ENCODE measurements at places on chromosomes 4 and X.

DNA sequence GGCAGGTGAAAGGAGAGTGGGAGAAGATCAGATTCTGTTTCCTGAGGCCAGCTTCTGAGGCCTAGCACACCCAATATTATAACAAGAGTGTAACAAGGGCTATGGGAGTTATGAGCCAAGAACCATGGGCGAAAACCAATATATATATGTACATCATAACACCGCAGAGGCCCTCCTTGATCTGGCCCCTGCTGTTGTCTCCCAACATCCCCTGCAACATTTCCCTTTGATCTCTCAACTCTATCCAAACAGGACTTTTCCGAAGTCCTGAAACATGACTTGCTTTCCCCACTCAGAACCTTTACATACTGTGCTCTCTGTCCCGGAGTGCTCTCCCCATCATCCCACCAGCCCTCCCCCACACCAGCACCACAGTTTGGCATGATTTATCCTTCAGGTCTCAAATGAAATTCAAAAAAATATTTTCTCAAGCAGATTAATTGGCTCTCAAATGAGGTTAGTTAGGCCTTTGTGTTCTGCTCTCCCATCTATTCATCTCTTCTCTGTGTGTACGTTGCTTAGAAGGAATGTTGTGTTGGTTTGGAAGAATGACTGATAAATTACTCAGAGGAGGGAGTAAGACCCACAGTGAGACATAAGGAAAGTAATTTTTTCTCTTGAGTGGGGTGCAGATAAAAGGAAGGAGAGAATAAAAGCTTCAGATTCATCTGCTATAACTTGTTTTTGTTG, 58.1 kb upstream of the SMIM10 start:
- no peak for DNase-seq

GRCh38 chr4:147901916-147902315, 170.0 kb downstream of the ARHGAP10 start:
- DNase-seq, result no peak

DNA sequence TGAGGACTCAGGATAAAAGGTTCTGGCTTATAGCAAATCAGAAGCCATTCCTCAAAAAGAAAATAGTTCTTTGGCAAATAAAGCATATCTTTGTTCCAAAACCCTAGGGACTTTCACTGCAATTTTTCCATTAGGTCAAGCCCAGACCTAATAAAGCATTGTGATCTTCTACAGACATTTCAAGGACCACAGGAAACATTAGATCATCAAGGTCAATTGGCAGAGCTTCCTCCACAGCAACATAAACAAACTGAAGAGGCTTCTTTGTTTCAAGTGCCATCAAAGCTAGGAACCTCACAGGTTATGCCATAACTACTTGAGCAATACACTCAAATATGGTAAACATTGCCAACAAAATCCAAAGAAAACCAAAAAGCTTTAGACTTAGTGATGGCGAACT, 144.9 kb downstream of the ANXA5 start:
- DNase-seq, result no peak

DNA sequence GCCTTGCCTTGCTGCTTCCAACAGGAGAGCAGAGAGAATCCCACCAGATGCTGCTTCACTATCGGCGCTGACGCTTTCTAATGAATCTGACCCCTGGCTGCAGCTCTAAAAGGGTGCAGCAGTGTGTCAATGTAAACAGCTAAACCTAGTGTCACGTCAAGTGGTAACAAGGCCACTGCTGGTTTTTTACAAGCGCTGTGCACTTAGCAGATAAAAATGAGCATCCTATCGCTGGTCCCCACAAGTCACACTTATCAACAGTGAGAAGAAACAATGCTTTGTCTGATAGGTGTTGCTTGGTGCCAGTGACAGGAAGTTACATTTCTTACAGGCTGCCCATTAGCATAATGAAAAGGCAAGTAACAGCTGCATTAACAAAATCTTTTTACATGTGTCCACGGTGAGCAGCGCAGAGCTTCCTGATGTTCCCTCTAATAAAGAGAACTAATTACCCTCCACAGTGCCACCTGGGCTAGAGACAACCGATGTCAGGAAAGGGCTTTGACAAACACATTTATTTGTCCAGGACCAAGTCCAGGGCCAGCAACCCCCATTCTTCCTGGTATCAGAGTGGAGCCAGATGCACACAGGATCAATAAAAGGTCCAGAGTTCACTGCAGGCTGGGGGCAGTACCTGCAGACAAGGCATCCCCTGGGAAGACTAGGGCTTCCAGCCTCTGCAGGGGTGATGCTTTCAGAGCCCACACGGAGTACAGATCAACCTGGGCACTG, 176.0 kb downstream of the MGST2 start:
- peak; percentile 37 for DNase-seq

DNA sequence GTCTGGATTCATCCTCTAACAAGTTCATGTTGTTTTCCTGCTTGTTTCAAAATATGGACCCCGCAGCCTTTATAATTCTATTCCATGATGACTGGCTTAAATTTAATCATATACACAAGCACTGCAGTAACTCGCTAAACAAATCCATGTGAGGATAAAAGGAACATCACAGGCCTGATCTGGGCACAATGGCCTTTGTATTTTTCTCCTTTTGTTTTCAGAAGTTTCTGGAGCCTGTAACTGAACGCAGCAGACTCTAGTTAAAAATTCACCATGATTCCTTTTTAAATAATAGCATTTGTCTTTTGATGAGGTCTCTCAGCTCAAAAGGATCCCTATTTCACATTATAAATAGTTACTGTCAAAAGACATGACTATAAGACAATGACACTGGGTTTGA, 30.2 kb upstream of the TMEM184C start:
- no peak for DNase-seq

- DNase-seq, result no peak
These were observed 222.4 kb downstream of the SLIT2 start for GRCh38 chr4:20474119-20474518.

DNA sequence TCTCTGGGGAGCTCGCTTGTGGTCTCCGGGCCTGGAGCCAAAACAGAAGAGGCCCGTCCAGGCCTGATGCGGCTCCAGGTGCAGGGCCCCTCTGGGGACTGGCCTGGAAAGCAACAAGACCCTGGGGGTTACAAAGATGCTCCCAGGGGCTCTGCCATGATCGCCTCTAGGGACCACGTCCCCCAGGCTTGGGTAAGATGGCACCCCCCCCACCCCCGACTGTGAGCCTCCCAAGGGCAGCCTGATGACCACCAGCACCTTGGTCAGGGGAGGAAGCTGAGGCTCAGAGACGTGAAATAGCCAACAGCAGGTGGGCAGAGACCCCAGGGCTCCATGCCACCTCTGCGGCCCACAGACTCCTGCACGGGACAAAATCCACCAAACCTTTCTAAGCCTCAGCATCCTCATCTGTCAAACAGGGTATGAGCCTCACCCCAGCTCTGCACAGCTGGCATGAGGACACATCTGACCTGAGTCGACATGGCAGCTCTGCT, 25.4 kb downstream of the C4orf50 start:
- peak; percentile 41 for DNase-seq

- DNase-seq, result no peak
These were observed 202.3 kb upstream of the NEIL3 start for GRCh38 chr4:177107288-177107921.

DNA sequence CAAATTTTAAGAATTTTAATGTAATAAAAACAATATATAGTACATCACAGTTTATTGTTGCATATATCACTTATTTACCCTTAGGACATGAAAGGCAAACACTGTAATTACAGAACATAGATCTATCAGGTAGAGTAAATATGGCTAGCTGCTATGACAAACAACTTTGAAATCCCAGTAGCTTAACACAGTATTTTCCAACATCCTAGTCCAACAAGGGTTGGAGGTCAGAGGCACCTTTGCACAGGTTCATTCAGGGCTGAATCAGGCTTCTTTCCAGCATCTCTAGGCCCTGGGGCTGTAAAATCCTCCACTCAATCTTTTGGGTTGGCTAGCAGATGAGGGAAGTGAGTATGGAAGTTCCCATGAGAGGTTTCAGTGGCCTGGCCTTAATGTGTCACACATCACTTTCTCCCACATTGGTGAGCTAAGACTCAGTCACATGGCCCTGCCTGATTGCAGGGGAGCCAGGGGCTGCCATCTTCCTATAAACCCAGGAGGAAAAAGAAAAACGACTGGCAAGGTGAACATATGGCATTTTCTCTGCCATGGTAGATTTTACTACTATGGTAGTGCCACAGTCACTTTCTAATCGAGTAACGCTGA, 32.9 kb downstream of the HERC6 start:
- DNase-seq, result no peak

DNA sequence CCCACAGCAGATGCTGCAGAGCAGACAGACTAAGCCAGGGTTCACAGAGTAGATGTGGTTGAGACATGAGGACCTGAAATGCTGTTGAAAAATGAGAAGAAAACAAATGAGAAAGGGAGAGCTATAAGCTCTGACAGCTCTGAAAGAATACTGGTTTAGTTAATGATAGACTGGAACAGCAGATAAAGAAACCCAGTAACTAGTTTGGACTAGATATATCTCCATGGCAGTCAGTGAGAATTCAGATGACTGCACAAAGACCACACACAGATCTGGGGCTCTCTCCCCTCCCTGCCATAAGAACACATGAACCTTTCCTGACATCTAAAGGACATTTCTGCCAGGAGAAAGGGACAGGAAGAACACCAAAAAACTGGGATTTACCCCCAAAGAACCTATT, 8.2 kb downstream of the NAA11 start:
- no peak for DNase-seq

DNA sequence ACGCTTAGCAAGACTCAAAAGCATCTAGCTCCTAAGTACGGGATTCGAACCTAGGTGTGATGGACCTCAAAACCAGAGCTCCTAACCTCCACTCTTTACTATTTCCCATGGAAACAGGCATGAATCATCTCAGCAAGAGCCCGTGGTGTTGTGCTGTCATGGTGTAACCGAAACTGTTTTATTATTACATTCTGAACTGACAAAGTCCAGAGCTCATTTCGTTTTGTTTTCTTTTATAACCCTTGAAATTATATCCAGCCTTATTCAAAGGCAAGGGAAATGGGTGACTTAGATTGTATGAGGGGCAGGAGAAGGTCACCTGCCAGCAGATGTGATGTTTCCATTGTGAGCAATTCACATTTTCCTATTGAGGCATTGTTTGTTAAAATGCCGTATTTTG, 301.1 kb downstream of the FRMPD4 start:
- no peak for DNase-seq

DNA sequence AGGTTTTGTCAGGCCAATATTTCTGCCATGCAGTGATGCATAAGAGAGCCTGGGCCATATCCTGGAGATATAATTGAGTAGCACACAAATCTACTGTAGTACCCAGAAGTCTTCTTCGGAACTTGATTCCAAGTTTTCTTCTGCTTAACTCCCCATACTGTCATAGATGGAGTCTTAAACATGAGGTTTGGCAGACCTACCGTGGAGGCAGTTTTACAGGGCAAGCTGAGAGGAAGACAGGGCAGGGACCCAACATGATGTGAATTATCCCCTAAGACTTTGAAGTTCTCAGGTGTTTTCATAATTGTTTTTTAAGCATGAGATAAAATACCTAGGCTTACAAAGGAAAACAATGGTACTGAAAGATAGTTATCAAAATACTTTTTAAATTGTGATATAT, 18.2 kb downstream of the NHSL2 start:
- no peak for DNase-seq

DNA sequence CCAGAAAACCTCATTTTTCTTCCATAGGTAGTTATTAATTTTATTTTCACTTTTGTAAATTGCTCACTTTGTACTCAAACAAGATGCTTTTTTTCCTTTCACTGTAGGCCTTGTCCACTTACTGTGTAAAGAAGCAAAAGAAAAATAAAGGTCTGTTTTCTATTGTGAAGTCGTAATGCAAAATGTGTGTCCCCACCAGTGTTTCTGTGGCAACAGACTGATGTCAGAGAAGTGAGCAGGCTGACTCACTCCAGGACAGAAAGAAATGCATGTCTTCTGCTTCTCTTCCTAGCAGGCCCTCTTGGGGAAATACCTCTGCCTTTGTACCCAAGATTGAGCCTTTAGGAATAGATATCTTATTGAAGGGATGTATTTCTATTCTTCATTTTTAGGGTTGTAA, 30.3 kb downstream of the INPP4B start:
- DNase-seq, result no peak

DNA sequence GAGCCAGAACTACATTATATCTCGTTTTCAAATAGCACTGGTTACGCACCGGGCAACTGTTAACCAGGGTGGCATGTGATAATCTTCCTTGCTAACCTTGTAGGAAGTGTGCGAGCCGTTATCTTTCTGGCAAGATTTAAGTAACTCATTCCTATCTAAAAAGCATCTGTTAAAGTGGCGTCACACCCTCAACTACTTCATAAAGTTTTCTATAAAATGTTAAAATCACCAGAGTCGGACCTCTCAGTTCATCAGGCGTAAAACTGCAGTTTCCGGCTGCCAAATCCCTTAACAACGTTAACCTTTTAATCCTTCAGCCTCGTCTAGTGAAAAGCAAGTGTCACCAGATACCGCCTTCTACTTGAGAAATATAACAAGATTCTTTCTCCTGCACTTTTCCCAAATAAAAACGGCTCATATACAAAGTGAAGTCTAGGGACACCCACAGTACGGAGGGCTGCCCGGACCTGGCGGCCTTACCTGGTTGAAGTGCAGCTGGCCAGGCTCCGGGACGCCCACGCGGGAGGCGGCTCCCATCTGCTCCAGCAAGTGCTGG, 1.2 kb downstream of the SLC39A8 start:
- DNase-seq, result no peak

DNA sequence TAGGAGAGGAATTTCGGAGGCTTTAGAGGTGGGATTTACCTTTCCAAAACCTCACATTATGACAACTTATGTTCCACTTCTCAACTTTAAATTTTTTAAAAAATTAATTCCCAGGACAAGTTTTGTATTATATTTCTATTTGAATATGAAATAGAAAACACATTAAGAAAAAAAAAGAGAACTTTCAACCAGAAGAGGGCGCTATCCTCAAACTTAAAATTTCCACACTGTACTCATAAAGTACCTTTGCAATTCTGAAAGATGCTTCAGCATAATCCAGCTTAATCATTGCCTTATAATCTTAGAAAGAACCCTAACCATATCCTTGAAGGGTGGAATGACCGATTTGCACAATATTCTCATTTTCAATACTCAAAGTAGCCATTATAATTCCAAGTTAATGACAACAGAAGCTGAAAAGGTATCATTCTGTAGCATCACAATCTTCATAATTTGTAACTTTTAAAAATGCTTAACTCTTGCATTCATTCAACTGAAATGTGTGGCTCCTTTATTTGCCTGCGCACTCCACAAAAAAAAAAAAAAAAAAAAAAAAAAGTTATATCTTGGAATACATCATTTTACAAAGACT, 158.0 kb downstream of the KCNIP4 start:
- no peak for DNase-seq

GRCh38 chr4:152700151-152700550, 20.4 kb upstream of the TMEM154 start:
- no peak for DNase-seq

DNA sequence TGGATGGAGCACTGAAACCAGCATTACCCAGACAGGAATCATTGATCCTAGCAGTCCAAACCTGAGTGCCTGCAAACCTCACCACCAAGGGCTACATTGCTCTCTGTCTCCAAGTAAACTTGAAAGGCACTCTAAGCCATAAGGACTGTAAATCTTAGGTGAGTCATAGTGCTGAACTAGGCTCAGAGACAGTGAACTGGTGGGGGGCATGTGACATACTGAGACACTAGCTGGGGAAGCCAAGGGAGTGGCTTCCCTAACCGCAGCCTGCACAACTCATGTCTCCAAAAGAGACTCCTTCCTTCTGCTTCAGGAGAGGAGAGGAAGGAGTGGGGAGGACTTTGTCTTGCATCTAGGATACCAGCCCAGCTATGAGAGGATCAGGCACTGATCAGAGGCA, 235.5 kb upstream of the ACTRT1 start:
- no peak for DNase-seq

- DNase-seq, result no peak
These were observed 1.5 kb downstream of the FHDC1 start for GRCh38 chr4:152937336-152938236.

Measured in NCI-H1105 (cell line).